ENCODE measurements at places on chromosomes 2 and 18. TPM values are rescaled to one million over a fixed set of nuclear protein-coding genes. Genes with fewer than 3 reads are reported as not detected.

DNA sequence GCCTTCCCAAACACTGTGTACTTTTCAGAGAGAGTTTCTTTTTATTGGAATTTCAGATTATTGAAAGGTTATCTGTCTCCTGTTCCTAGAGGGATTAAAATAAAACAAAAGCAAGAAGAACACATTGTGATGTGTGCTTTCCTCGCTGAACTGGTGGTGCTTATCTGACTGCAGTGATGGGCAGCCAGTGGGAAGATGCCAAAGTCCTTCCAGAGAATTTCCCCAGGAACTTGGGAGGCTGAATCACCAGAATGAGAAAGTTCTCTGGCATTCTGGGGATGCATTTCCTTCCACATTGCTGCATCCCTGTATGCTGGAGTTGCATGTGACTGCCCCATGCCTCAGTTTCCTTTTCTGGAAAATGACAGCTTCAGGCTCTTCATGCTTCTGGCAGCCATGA lies 53.9 kb upstream of the SEC11C start:
- no peak for DNase-seq

DNA sequence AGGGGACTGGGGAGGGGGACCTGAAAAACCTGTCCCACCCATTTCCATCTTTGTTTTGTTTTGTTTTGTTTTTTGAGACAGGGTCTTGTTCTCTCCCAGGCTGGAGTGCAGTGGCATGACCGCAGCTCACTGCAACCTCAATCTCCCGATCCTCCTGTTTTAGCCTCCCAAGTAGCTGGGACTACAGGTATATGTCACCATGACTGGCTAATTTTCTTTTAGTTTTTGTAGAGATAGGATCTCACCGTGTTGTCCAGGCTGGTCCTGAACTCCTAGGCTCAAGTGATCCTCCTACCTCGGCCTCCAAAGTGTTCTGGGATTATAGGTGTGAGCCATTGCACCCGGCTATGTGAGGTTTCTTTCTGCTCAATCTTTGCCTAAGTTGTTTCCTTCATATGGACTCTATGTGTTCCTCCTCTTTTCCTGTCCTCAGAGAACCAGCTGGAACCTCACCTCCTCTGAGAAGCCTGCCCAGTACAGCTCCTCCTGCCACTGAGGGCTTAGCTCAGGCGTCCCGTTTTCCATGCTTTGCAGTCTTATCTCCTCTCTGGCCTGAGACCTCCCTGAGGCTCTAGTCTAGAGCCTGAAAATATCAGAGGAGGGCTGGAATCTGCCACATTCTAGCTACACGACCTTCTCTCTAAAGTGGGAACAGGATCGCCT lies 74.8 kb downstream of the HS1BP3 start:
- DNase-seq = no peak

DNA sequence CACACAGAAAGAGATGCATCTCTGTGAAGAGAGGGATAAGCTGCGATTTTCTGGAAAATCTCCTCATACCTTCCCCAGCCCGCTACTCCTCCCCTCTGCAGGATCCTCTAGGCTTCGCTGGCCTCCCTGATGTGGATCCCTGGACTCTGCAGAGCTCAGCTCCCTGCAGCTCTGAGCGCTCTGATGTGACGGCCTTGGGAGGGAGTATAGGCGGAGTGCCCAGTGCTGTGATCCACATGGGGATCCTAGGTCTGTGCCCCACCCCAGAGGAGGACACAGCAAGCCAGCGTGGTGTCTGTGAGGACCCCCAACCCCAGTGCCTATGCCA lies 111.0 kb downstream of the GYPC start:
- DNase-seq = no peak

- DNase-seq = no peak
These were observed 16.4 kb upstream of the NFATC1 start for GRCh38 chr18:79379251-79379905.

GRCh38 chr18:45664824-45665763 lies 49.8 kb downstream of the SLC14A2 start:
- peak; percentile 63 for DNase-seq

- no peak for DNase-seq
These were observed 318.8 kb upstream of the RAB12 start for GRCh38 chr18:8290435-8290834.

GRCh38 chr2:191158747-191159146 lies 8.0 kb upstream of the STAT4 start:
- no peak for DNase-seq

Gene NHEJ1
- total RNA-seq = 12.4 TPM

Gene MEIS1
- total RNA-seq = 11.5 TPM

Gene AKAIN1
- not detected for total RNA-seq

Gene CAVIN2
- total RNA-seq = not detected
